PC-9 (cell line): ENCODE measurements at places on chromosomes 4 and X.
A peak's percentile ranks its signal among the peaks of the same experiment; 100 is the strongest.

DNA sequence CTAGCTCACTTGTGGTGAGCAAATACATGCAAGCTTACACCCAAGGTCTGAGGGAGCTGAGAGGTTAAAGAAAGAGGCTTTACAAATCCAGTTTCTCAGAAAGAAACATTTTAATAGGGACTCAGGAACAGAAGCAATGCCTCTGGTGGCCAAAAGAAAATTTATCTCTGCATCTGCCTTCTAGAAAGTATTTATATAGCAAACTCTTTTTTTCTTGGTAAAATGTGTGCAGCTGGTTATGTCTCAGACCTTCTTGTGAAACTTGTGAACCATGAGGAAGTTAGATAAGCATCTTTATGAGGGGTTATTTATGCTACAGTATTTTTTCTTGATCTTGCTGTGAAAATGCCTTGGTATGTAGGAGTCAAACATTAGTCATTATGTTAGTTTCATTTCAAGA is 48.5 kb upstream of the CYSLTR1 start:
- DNase-seq, result no peak

DNA sequence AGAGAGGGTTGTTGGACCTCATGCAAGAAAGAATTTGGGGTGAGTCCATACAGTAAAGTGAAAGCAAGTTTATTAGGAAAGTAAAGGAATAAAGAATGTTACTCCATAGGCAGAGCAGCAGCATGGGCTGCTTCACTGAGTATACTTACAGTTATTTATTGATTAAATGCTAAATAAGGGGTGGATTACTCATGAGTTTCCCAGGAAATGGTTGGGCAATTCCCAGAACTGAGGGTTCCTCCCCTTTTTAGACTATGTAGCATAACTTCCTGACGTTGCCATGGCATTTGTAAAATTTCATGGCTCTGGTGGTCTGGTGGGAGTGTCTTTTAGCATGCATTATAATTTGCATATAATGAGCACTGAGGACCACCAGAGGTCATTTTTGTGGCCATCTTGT is 16.7 kb downstream of the PPP4R3C start:
- DNase-seq, result no peak

- DNase-seq, result no peak
Observed at GRCh38 chr4:73104695-73105094, 35.2 kb upstream of the COX18 start.

DNA sequence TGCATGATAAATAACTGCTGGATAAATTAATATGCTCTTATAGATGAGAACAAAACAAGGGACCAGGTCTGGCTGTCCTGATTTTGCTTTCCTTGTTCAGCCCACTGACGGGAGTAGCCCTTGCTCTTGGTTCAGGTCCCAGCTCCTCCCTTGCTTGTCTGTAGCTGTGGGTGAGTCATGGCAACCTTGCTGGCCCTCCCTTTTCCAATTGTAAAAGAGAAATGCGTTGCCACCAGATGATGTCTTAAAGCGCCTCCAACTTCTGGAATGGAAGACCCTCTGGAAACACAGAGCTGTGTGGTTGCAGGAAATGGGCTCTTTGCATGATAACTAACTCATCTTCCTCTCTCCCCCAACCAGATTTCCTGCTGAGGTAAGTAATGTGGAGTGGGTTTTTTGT is 171.4 kb downstream of the AASDH start:
- peak; percentile 20 for DNase-seq

GRCh38 chrX:16476692-16477091 is 173.3 kb upstream of the S100G start:
- no peak for DNase-seq
